Smooth muscle cell of the pulmonary artery (primary cell): ENCODE measurements at places on chromosomes 4 and X. TPM values are rescaled to one million over a fixed set of nuclear protein-coding genes. Genes with fewer than 3 reads are reported as not detected.

FGFR3 gene
- total RNA-seq = 0.20 and 0.59 TPM in 2 replicates

NPY1R gene
- total RNA-seq = 5.5 and 33.2 TPM in 2 replicates

TXK gene
- total RNA-seq = 0.23 and 0.26 TPM in 2 replicates

BOD1L1 gene
- total RNA-seq = 31.1 and 34.0 TPM in 2 replicates

CSAG1 gene
- total RNA-seq = not detected in 2 replicates
